Smooth muscle cell of trachea (primary cell): ENCODE measurements at places on chromosomes 13 and 19. TPM values are rescaled to one million over a fixed set of nuclear protein-coding genes. Genes with fewer than 3 reads are reported as not detected.

The MPHOSPH8 gene
- 14.4 and 18.0 TPM in 2 replicates for total RNA-seq

The GEMIN7 gene
- 21.1 and 22.2 TPM in 2 replicates for total RNA-seq

The TJP3 gene
- under 0.01 TPM in 1 of 2 replicates, not detected in the other for total RNA-seq

The HOMER3 gene
- 76.1 and 86.0 TPM in 2 replicates for total RNA-seq

The CSNK1G2 gene
- 44.8 and 79.4 TPM in 2 replicates for total RNA-seq

The ARL11 gene
- total RNA-seq: not detected in 2 replicates

The DAND5 gene
- total RNA-seq: 0.29 TPM in 1 of 2 replicates, not detected in the other

The MARK4 gene
- 12.5 and 16.0 TPM in 2 replicates for total RNA-seq

The BTBD2 gene
- 74.3 and 123 TPM in 2 replicates for total RNA-seq

The CDX2 gene
- not detected in 2 replicates for total RNA-seq

The RASIP1 gene
- total RNA-seq: 1.0 and 2.8 TPM in 2 replicates

The SYCN gene
- not detected in 2 replicates for total RNA-seq

The ZNF540 gene
- total RNA-seq: 0.44 and 0.66 TPM in 2 replicates

The MAB21L1 gene
- 2.6 and 4.7 TPM in 2 replicates for total RNA-seq

The C13orf46 gene
- 0.50 and 0.58 TPM in 2 replicates for total RNA-seq

The SSC5D gene
- 14.4 and 47.6 TPM in 2 replicates for total RNA-seq
